ENCODE measurements at places on chromosomes 2 and 18.

GRCh38 chr2:54879598-54880332, 156.3 kb downstream of the EML6 start:
- H3K36me3 ChIP-seq, result no peaks in the 10 kb centered on the region
- H3K4me1 ChIP-seq, result no peaks in the 10 kb centered on the region
- no peaks in the 10 kb centered on the region for H3K27me3 ChIP-seq
- no peak overlapping the region for H3K27ac ChIP-seq
- no peak for DNase-seq
- H3K4me3 ChIP-seq, result no peak overlapping the region

GRCh38 chr2:98532756-98533155, 75.6 kb downstream of the COA5 start:
- H3K36me3 ChIP-seq, result 0 out of 2 replicates have a peak, but pooled peaks cover 6% of the 10 kb centered on the region
- H3K27ac ChIP-seq, result no peak overlapping the region
- no peaks in the 10 kb centered on the region for H3K4me1 ChIP-seq
- no peak overlapping the region for H3K4me3 ChIP-seq
- H3K27me3 ChIP-seq, result no peaks in the 10 kb centered on the region

GRCh38 chr18:31710826-31711225, 26.4 kb upstream of the B4GALT6 start:
- H3K36me3 ChIP-seq, result no peaks in the 10 kb centered on the region
- H3K27me3 ChIP-seq, result no peaks in the 10 kb centered on the region
- no peak overlapping the region for H3K27ac ChIP-seq
- H3K4me1 ChIP-seq, result no peaks in the 10 kb centered on the region
- no peak for DNase-seq

- DNase-seq, result peak; percentile 97
- peak overlapping the region; percentile 81 for H3K27ac ChIP-seq
- H3K4me3 ChIP-seq, result peak overlapping the region; percentile 42
- H3K27me3 ChIP-seq, result no peaks in the 10 kb centered on the region
- no peaks in the 10 kb centered on the region for H3K36me3 ChIP-seq
Measured at GRCh38 chr18:29181151-29181901, 1004.4 kb upstream of the CDH2 start.

GRCh38 chr2:158025255-158025996, 76.2 kb upstream of the UPP2 start:
- peak; percentile 40 for DNase-seq
- H3K4me1 ChIP-seq, result no peaks in the 10 kb centered on the region
- no peaks in the 10 kb centered on the region for H3K36me3 ChIP-seq
- 0 out of 2 replicates have a peak, but pooled peaks cover 7% of the 10 kb centered on the region for H3K27me3 ChIP-seq
- H3K4me3 ChIP-seq, result no peak overlapping the region

DNA sequence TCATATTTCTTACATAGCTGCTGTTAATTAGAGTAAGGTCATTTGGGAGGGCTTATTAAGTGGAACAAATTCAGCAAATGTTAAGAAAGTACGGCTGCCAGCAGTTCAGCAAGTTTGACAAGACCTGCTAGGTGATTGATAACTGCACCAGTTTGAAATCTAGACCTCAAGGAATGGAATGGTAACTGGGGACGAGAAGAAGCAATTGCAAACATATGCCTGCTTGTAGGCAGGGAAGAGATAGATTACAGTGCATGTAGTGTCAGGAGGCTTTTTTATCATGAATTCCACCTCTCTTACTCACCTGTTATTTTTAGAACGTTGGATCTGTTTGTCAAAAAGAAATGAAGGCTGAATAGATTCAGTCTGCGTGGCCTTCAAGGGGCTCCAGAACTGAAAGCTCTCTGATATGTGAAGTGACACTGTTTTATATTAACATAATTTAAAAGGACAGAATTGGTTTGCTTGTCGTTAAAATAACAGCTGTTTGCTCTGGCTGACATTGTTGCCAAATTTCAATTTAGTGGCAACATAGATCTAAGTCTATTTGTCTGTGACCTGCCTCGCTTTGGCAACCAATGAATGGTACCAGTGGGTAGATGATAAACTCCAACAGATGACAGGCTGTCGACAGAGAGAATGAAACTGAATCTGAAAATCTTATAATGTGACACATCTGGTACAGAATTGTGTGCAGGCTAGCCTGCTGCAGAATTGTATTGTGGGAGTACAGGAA, 199.3 kb downstream of the ZNF407 start:
- peak overlapping the region; percentile 61 for H3K27ac ChIP-seq
- DNase-seq, result peak; percentile 67
- no peaks in the 10 kb centered on the region for H3K27me3 ChIP-seq
- H3K4me3 ChIP-seq, result peak overlapping the region; percentile 59

- H3K36me3 ChIP-seq, result no peaks in the 10 kb centered on the region
- no peaks in the 10 kb centered on the region for H3K27me3 ChIP-seq
- H3K4me1 ChIP-seq, result peaks cover 47% of the 10 kb centered on the region
Measured at GRCh38 chr2:217279556-217279955, 419.7 kb upstream of the TNP1 start.

DNA sequence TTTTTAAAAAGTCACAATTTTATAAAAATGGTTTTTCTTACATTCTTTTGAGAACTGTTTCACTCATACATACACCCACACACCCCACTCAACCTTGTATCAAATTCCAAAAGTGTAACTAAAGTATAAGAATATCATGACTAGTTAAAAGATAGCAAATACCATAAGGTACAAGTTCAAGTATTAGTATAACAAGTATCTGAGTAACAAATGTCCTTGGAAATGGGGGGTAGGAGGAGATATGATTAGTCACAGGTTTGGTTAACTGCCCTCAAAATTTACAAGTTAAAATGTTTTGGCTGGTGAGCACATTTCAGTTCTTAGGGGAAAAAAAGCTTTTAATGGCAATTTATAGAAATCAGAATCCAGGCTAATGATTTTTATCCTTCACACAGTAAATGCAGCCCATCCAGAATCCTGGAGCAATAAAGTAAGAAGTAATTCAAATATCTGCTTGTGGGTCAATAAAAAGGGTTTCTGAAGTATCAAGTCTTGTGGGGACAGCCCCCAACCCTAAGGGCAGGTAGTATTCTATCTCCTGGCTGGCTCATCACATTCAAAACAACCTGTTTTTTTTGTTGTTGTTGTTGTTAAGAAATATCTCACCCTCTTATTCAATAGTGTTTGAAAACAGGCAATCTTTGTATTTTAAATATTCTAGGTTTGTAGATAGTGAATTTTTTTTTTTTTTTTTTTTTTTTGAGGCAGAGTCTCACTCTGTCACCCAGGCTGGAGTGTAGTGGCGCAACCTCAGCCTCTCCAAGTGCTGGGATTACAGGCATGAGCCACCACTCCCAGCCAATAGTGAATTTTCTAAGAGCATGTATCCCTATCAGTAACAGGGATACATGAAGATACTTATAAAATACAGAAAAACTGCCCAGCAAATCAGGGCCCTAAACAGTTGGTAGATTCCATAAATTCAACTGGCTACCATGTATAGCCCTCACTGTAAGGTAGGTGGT, 14.5 kb downstream of the IAH1 start:
- peak overlapping the region; percentile 55 for H3K27ac ChIP-seq
- H3K27me3 ChIP-seq, result no peaks in the 10 kb centered on the region
- peak; percentile 76 for DNase-seq

DNA sequence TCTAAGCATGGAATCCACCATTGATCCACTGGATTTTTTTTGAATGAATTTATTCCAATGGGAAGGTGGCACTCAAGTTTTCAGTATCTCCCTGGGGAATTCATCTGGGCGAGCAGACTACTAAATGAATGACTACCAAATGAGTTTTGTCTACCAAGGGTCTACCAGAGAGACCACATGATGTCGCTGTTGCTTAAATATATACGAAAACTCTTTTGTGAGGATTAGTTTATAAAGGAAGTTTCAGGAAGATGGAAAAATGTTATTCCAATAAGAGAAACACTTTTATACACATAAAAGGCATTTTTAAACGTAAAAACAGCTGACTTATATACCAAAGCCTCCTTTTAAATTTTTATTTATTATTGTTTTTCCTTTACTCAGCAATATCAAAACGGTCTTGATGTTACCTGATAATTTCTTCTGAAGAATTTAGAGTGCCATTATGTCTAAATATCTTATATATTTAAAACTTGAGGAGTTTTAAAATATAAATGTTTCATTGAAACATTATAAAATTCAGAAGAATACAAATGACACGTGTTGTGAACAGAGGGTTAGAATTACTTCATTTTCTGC, 139.7 kb downstream of the HRH4 start:
- H3K36me3 ChIP-seq, result no peaks in the 10 kb centered on the region
- no peak overlapping the region for H3K27ac ChIP-seq
- DNase-seq, result peak; percentile 81
- H3K4me1 ChIP-seq, result no peaks in the 10 kb centered on the region
- H3K27me3 ChIP-seq, result peaks cover 35% of the 10 kb centered on the region

DNA sequence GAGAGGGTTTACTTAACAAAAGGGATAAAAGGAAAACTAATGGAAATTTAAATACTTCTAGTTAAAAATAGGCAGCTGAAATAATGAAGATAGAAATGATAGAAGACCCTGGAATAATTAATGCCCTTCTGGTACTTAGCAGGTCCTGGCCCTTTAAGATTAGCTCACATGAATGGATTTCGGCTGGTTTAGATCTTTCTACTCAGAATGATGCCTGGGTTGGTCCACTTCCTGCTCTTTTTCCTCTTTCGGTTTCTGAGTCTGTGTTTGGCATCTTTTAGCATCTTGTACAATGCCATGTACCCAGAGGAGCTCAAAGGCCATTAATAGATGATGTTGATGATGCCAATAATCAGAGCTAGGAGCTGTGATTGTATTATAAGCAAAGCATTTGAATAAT, 290.5 kb downstream of the CLIP4 start:
- no peak overlapping the region for H3K27ac ChIP-seq
- H3K4me1 ChIP-seq, result no peaks in the 10 kb centered on the region
- H3K36me3 ChIP-seq, result no peaks in the 10 kb centered on the region
- peaks cover 16% of the 10 kb centered on the region for H3K27me3 ChIP-seq

DNA sequence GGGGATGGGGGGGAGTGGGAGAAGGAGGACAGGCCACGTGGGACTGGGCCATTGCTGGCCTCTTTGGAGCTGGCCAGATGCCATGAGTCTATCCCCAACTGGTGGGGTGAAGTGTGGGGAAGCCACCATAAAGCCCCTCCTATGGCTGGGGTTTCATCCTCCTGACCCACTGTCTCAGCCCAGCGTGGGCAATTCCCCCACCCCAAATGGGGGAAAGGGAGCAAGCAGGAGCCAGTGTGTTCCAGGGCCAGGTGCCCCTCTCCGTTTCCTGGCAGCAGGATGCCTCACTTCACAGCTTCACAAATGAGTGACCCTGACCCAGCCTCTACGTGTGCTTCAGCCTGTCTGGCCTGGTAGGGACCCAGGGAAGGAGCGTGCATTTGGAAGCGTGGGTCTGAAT, 474.7 kb upstream of the HS6ST1 start:
- no peak for DNase-seq
- H3K27me3 ChIP-seq, result no peaks in the 10 kb centered on the region
- no peaks in the 10 kb centered on the region for H3K36me3 ChIP-seq
- no peak overlapping the region for H3K4me3 ChIP-seq
- H3K27ac ChIP-seq, result no peak overlapping the region
- H3K4me1 ChIP-seq, result no peaks in the 10 kb centered on the region

GRCh38 chr2:15579641-15580040, 12.0 kb upstream of the DDX1 start:
- no peaks in the 10 kb centered on the region for H3K36me3 ChIP-seq
- peak; percentile 25 for DNase-seq
- H3K27me3 ChIP-seq, result no peaks in the 10 kb centered on the region
- no peak overlapping the region for H3K4me3 ChIP-seq
- peaks cover 8% of the 10 kb centered on the region for H3K4me1 ChIP-seq

- H3K4me1 ChIP-seq, result peaks cover 19% of the 10 kb centered on the region
- DNase-seq, result no peak
- H3K36me3 ChIP-seq, result no peaks in the 10 kb centered on the region
- no peak overlapping the region for H3K27ac ChIP-seq
- no peaks in the 10 kb centered on the region for H3K27me3 ChIP-seq
Measured at GRCh38 chr2:72220170-72220569, 72.5 kb upstream of the CYP26B1 start.

DNA sequence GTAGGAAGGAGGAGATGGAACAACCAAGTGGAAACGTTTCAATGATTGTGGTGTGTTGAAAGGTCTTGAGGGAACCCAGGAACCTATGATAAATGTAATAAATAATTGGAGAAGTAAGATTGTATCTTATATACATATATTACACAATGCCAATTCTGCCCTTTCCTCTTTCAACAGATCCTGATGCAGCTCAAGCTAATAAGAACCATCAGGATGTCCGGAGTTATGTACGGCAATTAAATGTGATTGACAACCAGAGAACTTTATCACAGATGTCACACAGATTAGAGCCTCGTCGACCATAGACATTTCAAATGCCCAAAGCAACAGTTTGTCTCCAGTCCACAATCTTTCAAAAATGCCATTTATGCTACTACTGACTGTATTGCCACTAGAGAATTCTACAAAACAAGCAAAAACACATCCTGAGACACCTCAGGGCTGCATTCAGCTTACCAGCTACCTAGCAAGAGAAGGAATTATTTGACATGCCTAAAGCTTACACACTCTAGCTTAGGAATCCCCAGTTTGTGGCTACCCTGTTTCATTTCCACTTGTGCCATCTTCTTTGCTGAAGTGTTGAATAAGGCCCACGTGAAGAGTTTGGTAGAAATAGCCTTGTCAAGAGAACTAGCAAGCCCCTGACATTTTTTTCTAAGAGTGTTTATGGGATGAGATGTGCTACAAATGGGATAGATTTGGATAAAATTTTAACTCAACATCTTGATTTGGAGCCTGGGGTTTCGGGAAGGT, 24.0 kb upstream of the MAP3K20 start:
- H3K4me3 ChIP-seq, result no peak overlapping the region
- peaks cover 41% of the 10 kb centered on the region for H3K4me1 ChIP-seq
- DNase-seq, result no peak
- no peaks in the 10 kb centered on the region for H3K27me3 ChIP-seq
- no peak overlapping the region for H3K27ac ChIP-seq
- H3K36me3 ChIP-seq, result no peaks in the 10 kb centered on the region

DNA sequence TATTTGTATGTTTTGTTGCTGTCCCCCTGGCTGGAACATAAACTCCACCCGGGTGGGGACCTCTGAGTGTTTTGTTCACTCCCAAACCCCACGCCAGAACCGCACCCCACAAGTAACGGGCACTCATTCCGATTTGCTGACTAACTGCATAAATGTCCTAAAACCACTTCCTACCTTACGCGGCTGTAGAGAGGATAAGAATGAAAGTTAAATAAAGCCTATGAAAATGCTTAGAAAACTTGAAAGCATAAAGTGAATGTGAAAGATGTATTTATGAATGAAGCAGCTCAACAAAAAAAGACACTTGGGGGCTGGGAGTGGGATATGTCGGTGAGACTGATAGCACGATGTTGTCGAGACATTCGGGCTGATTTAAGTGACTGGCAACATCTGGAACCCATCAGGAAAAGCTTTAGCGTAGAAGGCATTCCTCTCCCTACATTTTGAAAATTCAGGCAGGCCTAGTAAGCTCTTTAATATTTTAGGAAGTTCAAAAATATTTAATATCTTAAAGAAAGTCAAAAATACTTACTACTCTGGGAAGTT, 206.7 kb downstream of the SH3RF3 start:
- peaks cover 67% of the 10 kb centered on the region for H3K4me1 ChIP-seq
- DNase-seq, result peak; percentile 81
- H3K27ac ChIP-seq, result peak overlapping the region; percentile 90
- no peaks in the 10 kb centered on the region for H3K27me3 ChIP-seq

DNA sequence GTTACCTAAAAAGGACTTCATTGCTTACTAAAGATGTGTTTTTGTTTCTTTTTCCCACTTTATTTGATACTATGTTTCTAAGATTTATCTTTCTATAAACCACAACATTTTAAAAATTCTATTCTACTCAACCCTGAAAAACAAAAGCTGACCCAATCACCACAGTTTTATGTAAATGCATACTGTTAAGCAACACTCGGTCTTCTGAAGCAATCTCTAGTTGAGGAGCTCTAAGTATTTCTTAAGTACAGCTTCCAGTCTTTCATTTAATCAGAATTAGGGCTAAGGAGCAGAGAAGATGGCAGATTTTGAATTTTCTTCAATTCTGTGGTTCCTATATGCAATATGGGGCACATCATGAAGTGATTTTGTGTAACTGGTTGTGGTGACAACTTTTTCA, 72.2 kb upstream of the SLC4A10 start:
- peak; percentile 13 for DNase-seq
- H3K36me3 ChIP-seq, result no peaks in the 10 kb centered on the region
- no peaks in the 10 kb centered on the region for H3K4me1 ChIP-seq
- H3K27me3 ChIP-seq, result 0 out of 2 replicates have a peak, but pooled peaks cover 10% of the 10 kb centered on the region
